ENCODE measurements at places on chromosomes 1 and 21. TPM values are rescaled to one million over a fixed set of nuclear protein-coding genes. Genes with fewer than 3 reads are reported as not detected.

DNA sequence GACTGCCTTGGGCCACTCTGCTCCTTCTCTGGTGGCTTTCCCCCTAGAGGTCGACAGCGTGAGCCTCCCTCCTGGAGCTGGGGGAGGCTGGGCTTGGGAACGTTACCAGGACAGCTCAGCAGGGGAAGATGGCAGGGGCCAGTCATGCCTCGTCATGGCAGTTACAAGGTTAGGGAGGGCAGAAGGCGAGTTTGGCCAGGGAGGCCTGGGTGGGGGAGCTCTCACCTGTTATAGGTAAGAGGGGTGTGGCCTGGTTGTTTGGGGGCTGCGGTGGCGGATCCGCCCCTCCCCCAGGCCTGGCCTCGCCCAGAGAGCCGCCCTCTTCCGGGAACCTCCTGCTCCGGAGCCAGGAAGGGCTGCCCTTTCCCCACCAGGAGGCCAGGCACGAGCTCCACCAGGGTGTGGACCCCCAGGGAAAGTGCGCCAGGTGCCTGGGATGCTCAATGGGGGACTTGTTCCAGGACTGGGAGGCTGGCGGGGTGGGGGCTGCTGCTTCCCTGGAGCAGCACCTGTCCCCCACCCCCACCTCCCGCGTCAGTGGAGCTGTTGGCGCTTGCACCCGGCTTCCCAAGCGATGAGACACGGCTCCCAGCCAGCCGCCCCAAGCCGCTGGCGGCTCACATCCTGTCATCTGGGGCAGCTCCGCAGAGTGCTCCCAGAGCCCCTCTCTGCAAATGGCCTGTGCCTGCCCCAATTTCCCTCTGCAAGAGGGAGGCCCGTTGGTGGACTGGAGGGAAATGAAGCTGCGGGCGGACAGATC is 23.6 kb upstream of the PKP1 start:
- H3K4me3 ChIP-seq: no peak overlapping the region
- no peaks in the 10 kb centered on the region for H3K27me3 ChIP-seq
- no peak overlapping the region for H3K27ac ChIP-seq
- no peak for DNase-seq

DNA sequence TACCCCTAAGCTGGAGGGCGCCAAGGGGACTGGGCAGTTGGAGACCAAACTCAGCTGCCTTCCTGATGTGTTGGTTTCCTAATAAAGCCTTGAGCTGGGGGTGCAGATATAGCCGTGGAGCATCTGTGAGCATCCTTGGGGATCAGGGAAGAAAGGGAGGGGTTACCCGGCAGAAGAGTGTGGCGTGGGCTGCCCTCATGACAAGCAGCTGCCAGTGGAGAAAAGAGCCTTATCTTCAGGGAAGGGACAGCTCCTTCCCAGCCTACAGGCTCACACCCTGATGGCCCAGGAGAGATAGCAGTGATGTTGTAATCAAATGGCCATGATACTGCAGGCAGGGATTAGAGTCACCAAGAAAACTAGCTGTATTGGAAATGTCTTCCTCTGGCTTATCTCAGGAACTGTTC is 10.8 kb upstream of the NFASC start:
- peak; percentile 30 for DNase-seq
- no peaks in the 10 kb centered on the region for H3K27me3 ChIP-seq
- H3K36me3 ChIP-seq: no peaks in the 10 kb centered on the region
- no peak overlapping the region for H3K27ac ChIP-seq

DNA sequence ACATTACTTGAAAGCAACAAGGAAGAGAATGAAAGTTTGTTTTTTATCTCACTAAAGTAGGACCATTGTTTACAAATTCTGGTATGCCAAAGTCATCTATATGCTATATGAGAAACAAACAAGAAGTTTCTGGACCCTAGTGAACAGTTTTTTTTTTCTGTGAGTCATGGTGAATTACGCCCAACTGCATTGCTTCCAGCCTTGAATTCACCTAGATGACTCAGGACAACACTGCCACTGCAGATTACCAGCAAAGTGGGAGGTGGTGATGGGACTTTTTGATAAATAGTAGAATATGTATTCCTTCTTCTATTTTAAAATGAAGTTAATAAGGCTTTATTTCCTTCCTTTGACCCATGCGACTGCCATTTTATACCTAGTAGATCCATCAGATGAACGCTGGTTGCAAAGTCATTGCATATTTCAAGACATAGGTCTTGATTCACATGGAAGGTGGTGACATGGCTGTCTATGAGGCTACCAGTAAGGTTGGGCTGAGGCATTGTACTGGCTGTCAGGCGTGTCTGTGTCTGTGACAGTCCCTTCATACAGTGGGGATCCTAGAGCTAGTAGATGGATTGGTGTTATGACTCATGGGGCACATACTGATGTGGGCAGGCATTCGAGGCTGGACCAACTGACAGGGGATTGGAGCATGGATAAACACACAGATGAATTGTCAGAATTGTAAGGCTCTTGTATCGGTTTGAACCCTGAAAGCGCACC is 49.1 kb upstream of the APOBEC4 start:
- H3K27ac ChIP-seq: no peak overlapping the region
- DNase-seq: no peak
- H3K4me1 ChIP-seq: peaks cover 4% of the 10 kb centered on the region
- no peaks in the 10 kb centered on the region for H3K27me3 ChIP-seq

- H3K36me3 ChIP-seq: peaks cover 78% of the 10 kb centered on the region
- H3K27me3 ChIP-seq: no peaks in the 10 kb centered on the region
- no peak for DNase-seq
- no peak overlapping the region for H3K4me3 ChIP-seq
Observed at GRCh38 chr1:11211925-11212587, 22.9 kb downstream of the ANGPTL7 start.

GRCh38 chr1:54784066-54784465 is 17.1 kb downstream of the TTC22 start:
- DNase-seq: no peak
- peaks cover 21% of the 10 kb centered on the region for H3K4me1 ChIP-seq
- H3K27me3 ChIP-seq: no peaks in the 10 kb centered on the region
- no peak overlapping the region for H3K27ac ChIP-seq
- H3K4me3 ChIP-seq: no peak overlapping the region
- H3K36me3 ChIP-seq: no peaks in the 10 kb centered on the region

DNA sequence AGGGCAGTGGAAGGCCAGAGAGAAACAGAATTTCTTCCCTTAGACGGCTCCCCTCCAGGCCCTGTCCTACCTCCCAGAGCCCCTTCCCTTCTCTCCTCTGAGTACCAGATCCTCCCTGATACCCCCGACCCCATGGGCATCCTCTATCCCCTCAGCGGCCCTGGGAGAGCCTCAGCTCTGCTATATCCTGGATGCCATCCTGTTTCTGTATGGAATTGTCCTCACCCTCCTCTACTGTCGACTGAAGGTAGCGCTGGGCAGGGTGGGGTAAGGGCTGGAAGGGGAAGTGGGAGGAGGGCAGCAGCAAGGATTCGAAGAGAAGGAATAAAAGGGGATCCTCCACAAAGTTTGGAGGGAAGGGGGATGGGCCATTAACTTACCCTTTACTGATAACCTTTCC is 2.7 kb downstream of the FCER1G start:
- H3K4me3 ChIP-seq: no peak overlapping the region
- H3K36me3 ChIP-seq: peaks cover 16% of the 10 kb centered on the region
- H3K27ac ChIP-seq: no peak overlapping the region
- no peaks in the 10 kb centered on the region for H3K27me3 ChIP-seq
- no peak for DNase-seq

GRCh38 chr1:29243871-29244200 is 7.5 kb downstream of the PTPRU start:
- no peak overlapping the region for H3K4me3 ChIP-seq
- no peaks in the 10 kb centered on the region for H3K27me3 ChIP-seq
- no peak for DNase-seq
- H3K4me1 ChIP-seq: peaks cover 6% of the 10 kb centered on the region
- H3K27ac ChIP-seq: no peak overlapping the region

- H3K4me3 ChIP-seq: no peak overlapping the region
- 0 out of 2 replicates have a peak, but pooled peaks cover 2% of the 10 kb centered on the region for H3K36me3 ChIP-seq
- no peak for DNase-seq
- peaks cover 1% of the 10 kb centered on the region for H3K4me1 ChIP-seq
- no peak overlapping the region for H3K27ac ChIP-seq
- H3K27me3 ChIP-seq: no peaks in the 10 kb centered on the region
Observed at GRCh38 chr1:162621256-162621655, 11.0 kb upstream of the DDR2 start.

DNA sequence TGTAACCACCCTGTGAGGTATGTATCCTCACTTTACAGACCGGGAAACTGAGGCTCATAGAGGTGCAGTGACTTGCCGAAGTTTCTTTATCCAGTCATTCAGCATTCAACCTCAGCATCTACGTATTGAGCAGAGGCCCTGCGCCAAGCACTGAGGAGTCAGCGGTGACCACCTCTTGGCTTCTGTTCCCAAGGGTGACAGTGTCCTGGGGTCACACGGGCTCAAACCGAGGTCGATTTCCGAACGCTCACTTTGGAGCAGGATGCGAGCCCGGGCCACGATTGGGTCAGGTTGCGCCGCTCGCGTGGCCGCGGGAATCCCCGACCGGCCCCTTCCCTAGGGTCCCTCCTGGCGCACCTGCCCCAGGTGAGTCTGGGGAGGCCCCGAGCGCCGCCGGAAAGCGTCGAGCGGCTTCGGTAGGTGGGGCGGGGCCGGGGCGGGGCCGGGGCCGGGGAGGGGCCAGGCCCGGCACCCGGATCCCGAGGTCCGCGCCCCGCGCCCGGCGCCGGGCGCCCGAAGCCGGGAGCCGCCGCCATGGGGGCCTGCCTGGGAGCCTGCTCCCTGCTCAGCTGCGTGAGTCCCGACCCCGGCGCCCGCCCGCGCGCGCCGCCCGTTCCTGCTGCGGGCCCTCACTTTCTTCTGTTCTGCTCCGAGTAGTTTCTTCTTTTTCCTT is at the start of gene SERINC2:
Gene SERINC2 (plus strand): TSS at position 482 of the 673 bp plus-strand sequence. CDS start 53 bp downstream, at position 535.
- peak; percentile 89 for DNase-seq
- H3K27me3 ChIP-seq: no peaks in the 10 kb centered on the region
- H3K36me3 ChIP-seq: no peaks in the 10 kb centered on the region
- H3K27ac ChIP-seq: peak within 1 kb of the TSS; percentile 65
- H3K4me1 ChIP-seq: peaks cover 17% of the 10 kb centered on the region
- H3K4me3 ChIP-seq: peak within 1 kb of the TSS; percentile 85

DNA sequence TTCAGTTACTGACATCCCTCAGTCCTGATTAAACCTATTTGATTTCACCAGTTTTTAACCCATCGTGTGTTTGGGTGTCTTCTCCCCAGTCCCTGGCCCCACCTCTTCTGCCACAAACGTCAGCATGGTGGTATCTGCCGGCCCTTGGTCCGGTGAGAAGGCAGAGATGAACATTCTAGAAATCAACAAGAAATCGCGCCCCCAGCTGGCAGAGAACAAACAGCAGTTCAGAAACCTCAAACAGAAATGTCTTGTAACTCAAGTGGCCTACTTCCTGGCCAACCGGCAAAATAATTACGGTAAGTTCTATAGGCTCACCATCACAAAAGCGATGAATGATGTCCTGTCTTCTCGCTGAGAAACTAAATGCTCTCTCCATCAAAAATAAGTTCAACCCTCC is 28.7 kb downstream of the NBPF3 start:
- no peak for DNase-seq
- no peaks in the 10 kb centered on the region for H3K4me1 ChIP-seq
- no peaks in the 10 kb centered on the region for H3K27me3 ChIP-seq
- peaks cover 11% of the 10 kb centered on the region for H3K36me3 ChIP-seq

GRCh38 chr1:193416226-193417024 is 230.0 kb upstream of the B3GALT2 start:
- H3K27ac ChIP-seq: no peak overlapping the region
- H3K36me3 ChIP-seq: no peaks in the 10 kb centered on the region
- no peak overlapping the region for H3K4me3 ChIP-seq
- no peak for DNase-seq
- H3K27me3 ChIP-seq: no peaks in the 10 kb centered on the region
- H3K4me1 ChIP-seq: no peaks in the 10 kb centered on the region

- H3K36me3 ChIP-seq: no peaks in the 10 kb centered on the region
- H3K4me3 ChIP-seq: peak within 1 kb of the TSS; percentile 62
- no peaks in the 10 kb centered on the region for H3K27me3 ChIP-seq
- H3K27ac ChIP-seq: no peak within 1 kb of the TSS
- H3K4me1 ChIP-seq: peaks cover 2% of the 10 kb centered on the region
Observed at GRCh38 chr1:65309304-65310077, at the start of gene DNAJC6. Gene DNAJC6 (plus strand): TSS chr1:65309543. CDS start chr1:65309746, 203 bp downstream.

DNA sequence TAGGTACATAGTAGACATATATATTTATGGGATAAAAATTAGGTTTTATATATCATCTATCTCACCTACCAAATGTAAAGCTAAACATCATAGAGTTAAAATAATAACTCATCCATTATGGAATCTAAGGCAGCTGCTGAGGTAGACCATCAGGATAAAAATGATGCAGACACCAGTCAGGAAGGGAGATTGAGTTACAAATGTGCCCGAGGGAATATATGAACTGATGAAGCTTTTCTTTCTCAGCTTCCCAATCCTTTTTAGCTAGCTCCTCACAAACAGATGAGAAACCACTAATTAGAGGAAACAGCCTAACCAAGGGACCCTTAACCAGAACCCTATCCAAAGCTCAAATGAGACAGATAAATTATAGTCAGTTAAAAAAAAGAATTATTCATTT is 20.9 kb downstream of the TTLL7 start:
- no peak overlapping the region for H3K4me3 ChIP-seq
- no peak overlapping the region for H3K27ac ChIP-seq
- no peaks in the 10 kb centered on the region for H3K36me3 ChIP-seq
- no peaks in the 10 kb centered on the region for H3K4me1 ChIP-seq

DNA sequence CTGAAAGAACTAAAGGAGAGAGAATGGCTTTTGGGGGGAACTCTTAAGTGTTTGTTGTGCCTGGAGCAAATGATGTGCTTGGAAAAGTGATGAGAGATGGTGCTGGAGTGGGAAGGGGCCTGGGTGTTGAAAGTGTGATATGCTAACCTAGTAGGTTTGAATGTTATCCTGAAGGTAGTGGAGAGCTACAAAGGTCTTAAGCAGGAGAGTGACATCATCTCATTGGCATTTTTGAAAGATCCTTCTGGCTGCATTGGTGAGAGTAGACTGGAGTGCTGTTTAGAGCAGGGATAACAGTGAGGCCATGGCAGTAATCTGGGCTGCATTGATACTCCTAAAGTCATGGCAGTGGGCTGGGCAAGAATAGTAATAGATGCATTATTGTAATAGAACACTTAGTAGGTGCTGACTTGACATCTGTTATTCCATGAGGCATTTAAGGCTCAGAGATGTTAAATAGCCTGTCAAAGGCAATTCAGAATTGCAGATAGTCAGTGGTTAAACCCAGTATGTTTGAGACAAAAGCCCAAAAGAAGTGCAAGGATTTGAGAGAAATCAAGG is 44.5 kb downstream of the MDM4 start:
- H3K27me3 ChIP-seq: no peaks in the 10 kb centered on the region
- no peak overlapping the region for H3K27ac ChIP-seq
- no peak for DNase-seq
- H3K4me3 ChIP-seq: no peak overlapping the region

GRCh38 chr1:11550664-11551283 is 71.8 kb downstream of the DISP3 start:
- no peak overlapping the region for H3K4me3 ChIP-seq
- H3K27me3 ChIP-seq: no peaks in the 10 kb centered on the region
- no peak overlapping the region for H3K27ac ChIP-seq
- no peaks in the 10 kb centered on the region for H3K4me1 ChIP-seq
- DNase-seq: no peak
- H3K36me3 ChIP-seq: no peaks in the 10 kb centered on the region

Gene SLC26A9
- polyA plus RNA-seq: not detected

Gene GRIK3
- not detected for polyA plus RNA-seq

Gene SAMSN1
- polyA plus RNA-seq: not detected

Gene RNF186
- not detected for polyA plus RNA-seq

Gene RHCE
- 0.57 TPM for polyA plus RNA-seq

Gene CELA2B
- polyA plus RNA-seq: not detected

Gene CCDC190
- polyA plus RNA-seq: 0.13 TPM

Gene LCE1D
- polyA plus RNA-seq: not detected

Gene ROR1
- 5.5 TPM for polyA plus RNA-seq

Gene PSRC1
- 20.3 TPM for polyA plus RNA-seq

Gene TAS1R3
- polyA plus RNA-seq: 0.06 TPM

Gene AMY2A
- polyA plus RNA-seq: not detected

Gene CRABP2
- 42.1 TPM for polyA plus RNA-seq

Measured in SK-N-SH (cell line).